ENCODE measurements at places on chromosomes 5 and 9.

GRCh38 chr9:28264368-28264767 lies 691.1 kb upstream of the C9orf72 start:
- DNase-seq: no peak

GRCh38 chr5:1281038-1281882 lies 13.6 kb downstream of the TERT start:
- DNase-seq: no peak

GRCh38 chr5:117800261-117800660 lies 1188.1 kb downstream of the DTWD2 start:
- no peak for DNase-seq

- DNase-seq: no peak
These were observed 651 bp downstream of the TTC1 start for GRCh38 chr5:160009591-160009989.

- no peak for DNase-seq
These were observed 99.0 kb upstream of the FBN2 start for GRCh38 chr5:128637031-128637430.

DNA sequence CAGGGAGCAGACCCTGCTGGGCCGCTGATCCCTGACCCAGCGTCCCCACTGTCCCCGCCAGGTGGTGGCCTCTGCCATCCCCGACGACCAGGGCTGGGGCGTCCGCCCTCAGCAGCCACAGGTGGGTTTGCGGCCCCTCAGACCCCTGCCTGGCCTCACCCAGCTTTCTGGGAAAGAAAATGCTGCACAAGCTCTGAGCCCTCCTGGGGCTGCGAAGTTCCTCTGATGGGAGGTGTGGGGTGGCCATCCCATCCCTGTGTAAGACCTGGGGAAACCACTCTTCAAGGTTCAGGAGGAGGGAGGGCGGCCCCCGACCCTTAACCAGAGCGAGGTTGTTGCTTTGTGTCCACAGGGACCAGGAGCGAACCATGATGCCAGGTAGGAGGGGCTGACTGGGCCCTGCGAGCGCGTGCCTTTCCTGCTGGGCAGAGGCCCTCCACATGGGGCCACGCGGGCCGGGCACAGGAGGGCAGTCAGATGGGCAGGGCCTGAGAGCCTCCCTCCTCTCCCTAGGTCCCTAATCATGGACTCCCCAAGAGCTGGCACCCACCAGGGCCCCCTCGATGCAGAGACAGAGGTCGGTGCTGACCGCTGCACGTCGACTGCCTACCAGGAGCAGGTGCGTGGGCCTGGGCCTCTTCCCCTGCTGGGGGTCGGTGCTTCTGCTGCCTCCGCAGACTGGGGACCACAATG lies 7.7 kb downstream of the NOXA1 start:
- DNase-seq: no peak

- DNase-seq: no peak
These were observed 5.1 kb downstream of the BHMT2 start for GRCh38 chr5:79074641-79075040.

DNA sequence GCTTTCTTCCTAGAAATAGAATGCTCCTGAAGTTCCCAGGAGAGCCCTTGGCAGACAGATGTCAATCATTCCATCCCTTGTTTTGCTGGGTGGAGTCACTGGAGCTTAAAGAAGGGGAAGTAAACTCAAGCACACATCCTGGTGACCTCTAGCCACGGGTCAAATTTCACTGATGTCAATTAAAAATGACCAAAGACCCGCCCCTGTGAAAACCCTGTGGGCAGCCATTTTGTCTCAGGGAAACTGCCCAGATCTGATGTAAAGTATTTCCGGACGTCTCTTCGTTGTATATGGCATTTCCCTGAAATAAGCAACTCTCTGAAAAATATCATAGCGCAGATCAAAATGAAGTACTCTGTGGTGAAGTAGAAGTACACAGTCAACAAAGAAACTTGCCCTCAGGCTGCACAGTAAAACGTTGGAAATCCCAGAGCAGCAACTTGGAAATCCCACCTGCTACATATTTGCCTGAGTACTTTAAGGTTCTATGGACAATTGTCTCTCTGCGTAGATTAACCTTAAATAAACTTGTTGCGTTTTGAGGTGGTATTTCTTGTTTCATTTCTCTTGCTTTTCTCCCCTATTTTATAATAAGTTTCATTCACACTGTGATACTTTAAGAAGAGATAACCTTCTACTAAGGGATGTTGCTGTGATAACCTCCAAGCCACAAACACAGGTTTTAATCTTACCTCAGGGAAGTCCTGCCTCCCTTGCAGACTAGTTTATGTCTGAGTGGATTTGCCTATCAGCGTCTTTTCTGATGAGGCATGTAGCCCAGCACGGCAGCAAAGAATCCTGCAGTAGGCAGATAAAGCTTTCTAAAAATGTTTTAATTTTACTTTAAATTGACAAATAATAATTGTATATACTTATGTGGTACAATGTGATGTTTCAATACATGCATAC lies 60.9 kb upstream of the PIP5K1B start:
- no peak for DNase-seq

DNA sequence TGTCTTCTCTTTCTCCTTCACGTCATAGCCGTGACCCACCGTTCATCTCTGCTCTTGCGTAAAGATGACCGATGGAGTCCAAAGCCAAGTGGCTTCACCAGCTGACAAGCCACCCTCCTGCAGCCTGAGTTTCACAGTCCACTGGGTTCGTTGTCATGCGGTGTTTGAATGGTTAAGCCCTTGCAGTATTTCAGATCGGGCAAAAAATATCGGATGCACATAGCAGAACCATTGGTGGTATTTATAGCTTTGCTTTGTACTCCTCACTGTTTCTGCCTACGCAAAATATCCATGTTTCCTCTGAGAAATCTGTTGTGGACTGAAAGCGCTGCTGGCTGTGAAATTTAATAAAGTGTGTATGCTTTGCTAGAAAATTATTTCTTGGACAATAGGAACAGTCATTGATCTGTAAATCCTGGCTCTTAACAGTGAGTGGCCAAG lies 34.5 kb upstream of the NCS1 start:
- no peak for DNase-seq

DNA sequence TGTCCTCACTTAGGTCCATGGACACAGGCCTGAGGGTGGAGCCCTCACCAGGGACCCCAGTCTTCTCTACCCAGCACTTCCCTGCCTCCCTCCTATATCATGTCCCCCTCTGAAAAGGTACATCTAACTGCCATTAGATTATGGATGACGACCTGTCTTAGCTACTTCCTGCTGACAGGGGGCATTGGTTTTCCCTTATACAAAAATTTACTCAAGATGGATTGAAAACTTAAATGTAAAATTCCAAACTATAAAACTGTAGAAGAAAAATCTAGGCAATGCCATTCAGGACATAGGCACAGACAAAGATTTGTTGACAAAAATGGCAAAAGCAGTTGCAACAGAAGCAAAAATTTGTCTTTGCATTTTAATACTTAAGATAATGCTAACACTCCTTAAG lies 623.2 kb upstream of the FAM174A start:
- no peak for DNase-seq

GRCh38 chr9:128253991-128254346 lies 21.8 kb downstream of the GOLGA2 start:
- DNase-seq: no peak

- DNase-seq: no peak
These were observed 509.9 kb upstream of the ZNF608 start for GRCh38 chr5:125256296-125256695.

GRCh38 chr9:2242831-2243330 lies 227.7 kb downstream of the SMARCA2 start:
- no peak for DNase-seq

DNA sequence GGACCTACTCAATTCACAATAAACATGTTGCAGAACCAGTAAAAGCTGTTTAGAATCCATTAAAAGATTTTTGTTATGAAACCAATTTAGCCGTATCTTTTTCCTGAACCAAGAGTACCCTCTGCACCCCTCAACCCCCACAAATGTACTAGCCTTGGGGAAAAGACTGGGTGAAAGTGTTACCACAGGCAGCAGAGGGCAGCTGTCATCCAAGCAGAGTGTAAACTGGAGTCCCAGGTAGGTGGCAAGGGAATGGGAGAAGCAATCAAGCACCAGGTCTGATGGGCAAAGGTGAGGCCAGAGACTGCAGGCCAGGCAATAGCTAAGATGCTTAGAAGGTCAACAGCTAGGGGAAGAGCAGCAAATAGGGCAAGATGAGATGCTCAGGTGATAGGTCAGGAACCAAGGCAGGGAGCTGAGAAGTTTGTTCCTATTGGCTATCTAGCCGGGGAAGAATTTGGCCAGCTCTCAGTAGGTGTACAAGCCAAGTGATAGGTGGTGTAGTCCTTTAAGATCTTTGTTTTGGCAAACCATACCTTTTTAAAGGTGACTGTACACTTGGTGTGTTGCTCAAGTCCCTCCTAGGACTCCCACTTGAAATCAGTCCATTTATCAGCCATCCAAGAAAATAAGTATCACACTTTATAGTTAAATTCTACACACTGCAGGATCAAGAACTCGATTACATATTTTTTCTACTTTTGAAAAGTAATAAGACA lies 77.8 kb upstream of the CCDC112 start:
- no peak for DNase-seq
